MV-4-11 (cell line): ENCODE measurements at places on chromosomes 16 and 17.

- peak; percentile 53 for DNase-seq
These were observed 82.5 kb downstream of the PCTP start for GRCh38 chr17:55833306-55833705.

DNA sequence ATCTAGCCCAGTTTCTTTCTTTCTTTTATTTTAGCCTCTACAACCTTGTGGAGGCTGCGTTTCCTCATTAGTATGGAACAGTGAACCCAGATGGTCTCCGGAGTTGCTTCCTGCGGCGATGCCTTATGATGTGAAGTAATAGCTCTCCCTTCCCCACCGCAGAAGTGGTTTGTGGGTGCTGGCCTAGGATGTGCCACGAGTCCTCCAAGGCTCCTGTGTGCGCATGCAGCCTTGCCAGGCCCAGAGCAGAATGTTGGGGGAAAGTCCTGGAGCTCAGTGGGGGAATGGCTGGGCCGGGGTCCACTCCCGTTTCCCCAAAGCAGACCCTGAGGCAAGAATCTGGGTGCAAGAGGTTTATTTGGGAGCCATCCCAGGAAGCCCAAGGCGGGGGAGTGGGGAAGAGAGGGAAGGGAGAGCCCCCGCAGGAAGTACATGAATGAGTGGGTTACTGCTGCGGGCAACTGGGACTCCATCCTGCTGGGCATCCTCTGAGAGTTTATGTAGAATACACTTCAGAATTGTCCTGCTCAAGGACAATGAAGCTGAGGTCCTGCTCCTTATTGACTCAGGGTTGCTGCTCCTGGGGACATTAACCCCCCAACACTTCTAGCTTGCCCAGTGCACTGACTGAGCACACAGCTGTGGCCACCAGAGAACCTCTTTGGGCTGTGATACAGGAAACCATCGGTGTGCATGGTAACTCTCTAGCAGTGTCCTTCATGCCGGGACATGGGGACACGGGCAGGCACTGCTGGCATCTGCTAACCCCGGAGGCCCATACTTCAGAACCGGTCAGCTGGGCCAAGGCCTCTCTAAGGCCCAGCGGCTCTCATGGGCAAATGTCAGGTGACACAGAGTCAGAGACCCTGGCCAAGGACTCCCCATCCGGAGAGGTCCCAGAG is 3.7 kb upstream of the HCRT start:
- peak; percentile 98 for DNase-seq

- DNase-seq: no peak
These were observed 43.7 kb upstream of the DNAH9 start for GRCh38 chr17:11554542-11554941.

- DNase-seq: no peak
These were observed 200.7 kb downstream of the CCDC182 start for GRCh38 chr17:57544401-57544800.

- DNase-seq: no peak
These were observed 19.3 kb downstream of the TMEM11 start for GRCh38 chr17:21194703-21195102.

GRCh38 chr17:1365445-1366039 is 34.5 kb downstream of the YWHAE start:
- peak; percentile 72 for DNase-seq

DNA sequence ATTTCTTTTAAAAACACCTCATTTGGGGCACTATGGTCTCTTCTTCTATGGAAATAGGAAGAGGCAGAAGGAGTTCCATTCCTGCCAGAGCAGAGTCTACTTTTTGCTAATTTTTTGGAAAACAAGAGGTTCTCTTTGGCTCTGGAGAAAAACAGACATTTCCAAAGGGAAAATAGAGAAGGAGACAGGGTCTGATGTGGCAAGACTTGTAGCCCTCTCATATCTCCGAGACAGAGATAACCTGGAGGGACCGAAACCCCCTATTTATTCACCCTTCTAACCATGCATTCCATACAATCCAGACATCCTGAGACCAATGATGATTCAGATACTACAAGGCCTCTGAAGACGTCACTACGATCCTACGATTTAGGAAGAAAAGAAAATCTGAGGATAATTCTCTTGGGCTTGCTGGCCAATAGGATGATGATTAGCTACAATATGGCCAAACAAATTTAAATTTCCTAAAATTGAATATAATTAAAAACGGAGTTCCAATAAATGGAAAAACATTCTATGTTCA is 70.2 kb downstream of the HIC1 start:
- no peak for DNase-seq

DNA sequence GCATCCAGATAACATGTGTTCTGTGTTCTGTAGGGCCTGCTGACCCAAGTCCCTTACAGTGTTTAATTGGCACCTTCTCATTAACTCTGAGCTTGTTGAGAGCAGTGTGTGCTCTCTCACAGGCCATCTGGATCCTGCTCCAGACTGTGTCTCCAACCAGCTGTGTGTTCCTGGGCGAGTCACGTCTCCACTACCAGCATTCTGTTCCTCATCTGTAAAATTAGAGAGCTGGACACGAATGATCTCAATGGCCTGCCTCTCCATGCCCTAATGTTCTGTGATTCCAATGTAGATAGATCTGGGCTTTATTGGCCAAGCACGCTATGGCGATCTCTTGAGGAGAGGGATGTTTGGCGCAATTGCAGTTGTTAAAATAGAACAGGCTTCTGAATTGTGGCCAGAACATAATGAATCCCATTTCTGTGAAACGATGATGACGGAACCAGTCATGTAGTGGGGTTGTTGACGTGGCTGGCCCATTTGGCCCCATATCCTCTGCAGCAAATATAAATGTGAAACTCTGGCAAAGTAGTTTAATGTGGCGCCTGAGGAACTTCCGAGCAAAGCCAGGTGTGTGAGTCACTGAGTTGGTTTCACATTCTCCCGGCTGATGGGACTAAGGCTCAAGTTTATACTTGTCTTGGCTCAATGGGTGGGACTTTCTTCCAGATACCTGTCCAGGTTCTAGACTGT is 22.2 kb downstream of the TBX4 start:
- DNase-seq: no peak

DNA sequence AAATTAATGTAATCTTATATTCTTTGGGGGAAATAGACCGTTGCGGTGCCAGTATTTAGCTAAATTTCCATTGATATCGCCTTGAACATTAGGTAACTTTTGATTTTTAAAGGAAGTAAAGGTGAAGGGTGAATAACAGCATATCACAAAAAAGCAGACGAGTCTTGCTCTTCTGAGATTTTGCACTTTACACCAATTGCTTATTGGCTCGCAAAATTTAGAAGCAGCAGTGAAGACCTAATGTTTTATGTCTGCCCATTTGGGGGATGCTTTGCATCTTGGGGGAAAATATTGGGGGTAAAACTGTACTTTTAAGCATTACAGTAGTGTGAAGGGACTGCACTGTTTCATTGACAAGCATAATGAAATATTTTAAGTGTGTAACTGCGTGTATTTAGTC is 934 bp downstream of the MAP2K6 start:
- DNase-seq: no peak

GRCh38 chr16:53893731-53894435 is 189.9 kb downstream of the FTO start:
- no peak for DNase-seq

DNA sequence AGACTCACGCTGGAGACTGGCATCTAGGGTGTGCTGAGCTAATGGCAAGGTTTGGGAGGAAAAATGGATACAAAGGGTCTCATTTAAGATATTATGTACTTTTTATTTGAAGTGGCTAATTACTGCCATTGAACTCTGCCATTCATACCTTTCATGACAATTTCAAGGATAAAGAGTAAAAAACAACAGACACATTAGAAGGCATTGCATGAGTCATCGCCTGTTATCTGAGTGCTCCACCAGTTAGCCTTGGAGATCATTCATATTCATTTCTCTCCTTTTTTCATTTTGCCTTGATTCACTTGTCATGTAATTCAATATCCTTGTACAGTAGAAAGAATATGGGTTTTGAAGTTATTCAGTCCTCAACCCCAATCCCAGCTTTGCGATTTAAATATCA is 109.5 kb downstream of the CDH8 start:
- DNase-seq: no peak

- no peak for DNase-seq
These were observed 13.1 kb downstream of the CCR7 start for GRCh38 chr17:40551879-40552768.

DNA sequence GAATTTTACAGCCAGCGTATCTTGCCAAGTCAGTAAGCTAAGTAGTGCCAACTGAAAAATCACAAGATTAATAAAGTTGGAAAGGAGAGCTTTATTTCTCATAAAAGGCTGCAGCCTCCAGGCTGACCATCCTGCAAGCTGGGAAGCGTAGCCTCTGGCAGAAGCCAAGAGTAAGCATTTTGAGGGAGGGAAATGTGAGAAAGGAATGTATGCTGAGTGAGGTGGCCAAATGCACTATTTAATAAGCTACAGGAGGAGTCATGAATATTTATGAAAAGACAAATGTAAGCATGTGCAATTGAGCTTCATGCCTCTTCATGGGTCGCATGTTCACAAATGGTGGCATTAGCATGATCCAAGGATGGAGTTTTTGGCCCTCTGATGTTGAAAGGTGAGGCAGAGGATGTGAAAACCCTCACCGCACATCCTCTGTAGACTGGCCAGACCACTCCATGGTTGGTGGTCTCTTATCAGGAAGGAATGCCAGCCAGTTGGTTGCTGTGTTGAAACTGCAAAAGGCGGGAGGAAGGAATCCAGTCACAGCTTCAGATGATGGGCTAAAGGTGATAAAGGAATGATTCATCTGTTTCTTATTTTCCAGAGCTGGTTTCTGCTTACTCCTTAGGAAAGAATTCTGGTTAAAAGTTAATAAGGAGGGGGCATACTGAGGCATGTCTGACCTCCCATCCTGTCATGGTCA is 9.2 kb downstream of the KRT33B start:
- DNase-seq: no peak

DNA sequence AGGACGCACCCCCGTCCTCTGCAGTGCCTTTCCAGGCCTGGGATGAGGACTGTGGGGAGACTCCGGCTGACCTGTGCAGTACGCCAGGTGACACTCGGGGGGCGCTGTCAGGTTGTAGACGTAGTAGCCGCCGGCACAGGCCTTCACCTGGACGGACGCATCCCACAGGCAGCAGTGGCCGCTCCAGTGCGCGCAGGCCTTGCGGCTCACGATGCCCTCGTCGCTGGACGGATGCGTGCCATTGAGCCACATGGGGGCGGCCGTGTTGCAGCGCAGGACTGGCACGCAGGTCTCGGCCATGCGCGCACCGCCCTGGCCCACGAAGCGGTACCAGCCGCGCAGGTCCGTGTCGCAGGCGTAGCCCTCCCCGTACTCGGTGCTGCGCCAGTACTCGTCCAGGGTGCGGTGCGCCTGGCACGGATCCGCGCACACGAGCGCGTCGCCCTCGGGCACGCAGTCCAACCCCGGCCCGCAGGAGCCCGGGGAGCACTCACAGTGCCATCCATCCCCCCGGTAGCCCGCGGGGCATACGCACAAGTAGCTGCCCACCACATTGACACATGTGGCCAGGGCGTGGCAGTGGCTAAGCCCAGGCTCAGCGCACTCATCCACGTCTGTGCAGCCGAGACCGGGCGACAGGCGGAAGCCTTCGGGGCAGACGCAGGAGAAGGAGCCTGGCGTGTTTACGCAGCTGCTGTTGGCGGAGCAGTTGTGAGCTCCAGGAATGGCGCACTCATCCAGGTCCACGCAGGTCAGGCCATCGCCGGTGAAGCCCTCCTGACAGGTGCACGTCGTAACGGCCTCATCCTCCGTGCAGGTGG is 3.9 kb downstream of the UMOD start:
- DNase-seq: no peak

GRCh38 chr17:69516911-69517310 is 102.4 kb downstream of the MAP2K6 start:
- peak; percentile 46 for DNase-seq

DNA sequence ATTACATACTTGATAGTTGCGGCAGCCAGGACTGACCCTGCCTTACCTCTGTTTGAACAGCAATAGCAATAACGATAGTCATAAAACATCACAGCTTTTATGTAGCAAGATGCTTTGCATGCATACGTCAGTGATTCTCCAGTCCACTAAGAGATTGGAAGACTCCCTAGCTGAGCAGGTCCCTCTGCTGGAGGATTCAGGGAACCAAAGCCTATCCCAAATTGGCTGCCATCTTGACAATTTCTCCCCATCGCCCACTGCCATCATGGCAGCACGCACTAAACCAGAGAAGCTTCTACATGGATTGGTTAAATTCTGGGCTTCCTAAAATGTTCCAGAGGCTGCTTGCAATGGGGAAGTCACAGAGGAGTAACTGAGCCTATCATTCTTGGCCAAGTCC is 360.6 kb upstream of the XYLT1 start:
- DNase-seq: no peak

DNA sequence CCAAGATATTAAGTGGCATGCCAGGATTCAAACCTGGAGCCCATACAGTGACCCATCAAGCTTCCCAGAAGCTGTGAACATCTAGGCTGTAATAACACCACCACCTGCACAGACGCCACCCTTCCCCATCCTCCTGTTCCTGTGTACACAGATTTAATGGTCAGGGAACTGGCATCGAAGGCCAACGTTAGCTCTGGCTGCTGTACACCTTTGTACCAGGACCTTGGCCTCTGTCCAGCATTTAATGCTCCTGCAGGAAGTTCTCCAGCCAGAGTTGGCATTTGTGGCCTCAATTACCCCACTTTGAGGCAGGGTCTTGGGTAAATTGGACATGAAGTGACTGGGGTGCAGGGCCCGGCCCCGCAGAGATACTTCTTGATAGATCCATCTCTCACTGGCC is 49.3 kb downstream of the SCNN1B start:
- no peak for DNase-seq

- DNase-seq: no peak
These were observed 9.0 kb downstream of the IRX5 start for GRCh38 chr16:54939510-54940278.

DNA sequence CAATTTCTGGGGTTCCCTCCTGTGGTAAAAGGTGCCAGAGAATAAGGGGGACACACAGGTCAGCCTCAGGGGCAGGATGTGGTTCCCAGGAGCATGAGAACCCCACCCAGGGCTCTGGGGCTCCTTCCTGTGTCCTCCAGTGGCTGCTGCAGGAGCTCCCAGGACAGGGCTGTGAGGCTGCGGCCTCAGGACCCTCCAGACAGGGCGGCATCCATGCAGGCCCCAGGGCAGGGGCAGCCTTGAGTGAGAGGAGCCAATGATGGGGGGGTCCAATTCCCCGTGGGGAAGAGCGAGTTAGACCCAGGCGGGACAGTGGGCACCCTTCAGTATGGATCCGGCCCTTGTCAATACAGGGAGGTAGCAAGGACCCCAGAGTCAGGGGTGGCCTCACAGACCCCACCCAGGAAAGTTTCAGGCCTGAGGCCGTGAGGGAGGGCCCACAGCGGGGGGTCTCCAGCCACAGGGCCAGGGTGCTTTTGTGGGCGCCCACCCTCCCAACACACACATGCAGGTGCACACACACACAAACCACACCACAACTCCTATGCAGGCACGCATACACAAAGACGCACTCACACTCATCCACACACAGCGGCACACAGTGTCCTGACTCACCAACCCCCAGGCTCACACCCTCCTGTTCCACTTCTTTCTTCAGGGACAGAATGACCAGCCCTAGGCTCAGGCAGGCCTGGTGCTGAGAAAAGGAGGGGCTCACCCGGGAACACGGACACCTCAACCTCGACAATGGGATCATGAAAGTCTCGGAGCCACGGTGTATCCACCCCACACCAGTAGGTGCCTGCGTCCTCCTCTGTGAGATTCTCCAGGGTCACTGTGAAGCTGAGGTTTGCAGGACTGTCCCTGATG is 1.8 kb downstream of the CD300C start:
- no peak for DNase-seq

GRCh38 chr16:76970087-76970744 is 220.8 kb upstream of the MON1B start:
- no peak for DNase-seq
